ENCODE measurements at places on chromosomes 6 and 20.

DNA sequence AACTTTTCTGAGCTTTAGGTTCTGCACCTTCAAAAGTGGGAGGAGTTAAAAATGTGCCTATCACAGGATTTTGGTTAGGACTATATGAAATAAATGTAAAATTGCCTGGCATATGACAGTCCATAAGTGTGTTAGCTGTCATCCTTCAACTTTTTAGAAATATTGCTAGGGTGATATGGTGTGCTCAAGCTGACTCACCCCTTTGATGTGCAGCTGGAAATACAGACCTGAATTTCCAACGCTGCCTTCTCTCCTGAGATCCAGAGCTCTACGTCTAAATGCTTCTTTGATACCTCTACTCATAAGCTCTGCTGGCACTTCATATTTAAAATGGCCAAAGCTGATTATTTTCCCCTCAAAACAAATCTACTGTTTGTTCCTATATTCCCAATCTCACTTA lies 2.7 kb downstream of the SLC35B3 start:
- no peak for ATAC-seq

DNA sequence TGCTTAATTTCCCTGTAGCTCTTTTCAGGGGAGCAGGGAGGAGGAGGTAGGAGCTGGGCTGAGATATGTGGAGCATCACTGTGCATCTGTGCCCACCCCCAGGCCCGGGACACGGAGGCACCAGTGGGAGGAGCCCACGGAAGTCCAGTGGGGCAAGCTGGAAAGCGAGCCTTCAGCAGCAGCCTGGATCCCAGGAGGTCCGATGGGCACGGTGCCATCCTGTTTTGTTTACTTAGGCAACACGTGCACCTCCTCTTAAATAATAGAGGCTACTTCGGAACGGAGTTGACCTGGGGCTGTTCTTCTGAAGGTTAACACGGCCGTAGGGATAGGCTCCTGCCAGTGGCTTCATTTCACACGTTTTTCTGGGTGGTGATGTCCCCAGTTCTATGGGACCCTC lies 51.6 kb downstream of the CDH4 start:
- ATAC-seq: no peak

DNA sequence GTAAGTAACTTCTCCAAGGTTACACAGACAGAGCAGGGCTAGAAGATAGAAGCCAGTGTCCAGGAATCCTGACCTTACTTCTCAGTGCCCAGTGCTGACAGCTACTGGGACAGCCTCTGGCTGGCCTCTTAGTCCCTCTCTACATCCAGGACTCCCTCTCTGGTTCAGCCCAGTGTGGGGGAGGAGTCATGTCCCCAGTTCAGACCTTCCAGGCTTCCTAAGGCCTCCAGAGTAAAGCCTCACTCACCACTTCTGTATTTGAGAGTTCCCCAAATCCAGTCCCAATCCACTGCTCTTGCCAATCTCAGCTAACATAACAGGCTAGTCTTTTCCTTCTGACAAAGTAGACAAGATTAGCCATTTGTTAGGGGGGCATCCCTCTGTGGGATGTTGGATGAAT lies 36.9 kb upstream of the EPB41L1 start:
- no peak for ATAC-seq

GRCh38 chr6:128346569-128346968 lies 173.8 kb downstream of the PTPRK start:
- ATAC-seq: no peak

GRCh38 chr6:13666194-13667105 lies 45.2 kb downstream of the RANBP9 start:
- ATAC-seq: peak; percentile 87

- ATAC-seq: no peak
Measured at GRCh38 chr6:22073516-22074198, 223.2 kb downstream of the PRL start.

DNA sequence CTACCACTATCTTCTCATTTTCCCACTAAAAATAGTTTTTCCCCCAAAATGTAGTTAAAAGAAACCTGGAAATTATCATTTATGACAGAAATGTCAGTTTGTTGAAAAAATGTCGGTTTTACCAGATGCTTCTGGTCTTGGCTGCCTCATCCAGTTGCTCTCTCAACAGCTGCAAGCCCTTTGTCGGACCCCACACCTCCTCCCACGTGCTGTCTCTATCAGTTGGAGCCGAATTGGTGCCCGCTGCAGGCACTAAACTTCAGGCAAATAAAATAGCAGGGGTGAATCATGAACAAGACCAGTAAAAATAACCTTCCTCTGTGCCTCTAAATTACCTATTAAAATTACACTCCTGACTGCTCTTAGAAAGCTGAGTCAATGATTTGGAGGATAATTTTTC lies 129.5 kb upstream of the CEP162 start:
- no peak for ATAC-seq

DNA sequence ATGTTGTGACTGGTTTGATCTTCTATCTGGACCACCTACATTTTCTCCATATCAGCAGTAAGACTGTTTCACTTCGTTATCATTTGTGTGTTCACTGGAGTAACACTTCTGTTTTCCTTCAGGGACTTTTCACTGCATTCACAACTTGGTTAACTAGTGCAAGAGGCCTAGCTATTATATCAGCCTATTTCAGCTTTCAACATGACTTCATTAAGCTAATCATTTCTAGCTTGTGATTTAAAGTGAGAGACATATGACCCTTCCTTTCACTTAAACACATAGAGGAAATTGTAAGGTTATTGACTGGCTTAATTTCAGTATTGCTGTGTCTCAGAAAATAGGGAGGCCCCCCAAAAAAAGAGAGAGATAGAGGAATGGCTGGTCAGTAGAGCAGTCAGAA lies 622.8 kb upstream of the NRSN1 start:
- no peak for ATAC-seq

DNA sequence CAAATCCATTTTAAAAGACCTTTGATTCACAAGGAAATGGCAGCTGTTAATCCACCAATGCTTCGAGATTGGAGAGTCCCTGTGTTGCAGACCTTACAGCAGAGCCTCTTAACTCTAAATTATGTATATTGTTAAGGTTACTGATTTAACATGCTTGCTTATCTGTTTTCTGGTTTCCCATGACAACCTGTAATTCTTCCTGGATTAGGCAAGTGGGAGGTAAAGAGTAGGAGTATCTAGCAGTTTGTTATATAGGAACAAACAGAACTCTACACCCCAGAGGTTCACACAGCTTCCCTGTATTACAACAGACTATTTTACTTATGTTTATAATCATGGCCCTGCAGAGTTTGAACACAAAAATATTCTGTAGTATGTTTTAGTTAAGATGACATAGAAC lies 39.5 kb downstream of the NKX2-4 start:
- no peak for ATAC-seq

DNA sequence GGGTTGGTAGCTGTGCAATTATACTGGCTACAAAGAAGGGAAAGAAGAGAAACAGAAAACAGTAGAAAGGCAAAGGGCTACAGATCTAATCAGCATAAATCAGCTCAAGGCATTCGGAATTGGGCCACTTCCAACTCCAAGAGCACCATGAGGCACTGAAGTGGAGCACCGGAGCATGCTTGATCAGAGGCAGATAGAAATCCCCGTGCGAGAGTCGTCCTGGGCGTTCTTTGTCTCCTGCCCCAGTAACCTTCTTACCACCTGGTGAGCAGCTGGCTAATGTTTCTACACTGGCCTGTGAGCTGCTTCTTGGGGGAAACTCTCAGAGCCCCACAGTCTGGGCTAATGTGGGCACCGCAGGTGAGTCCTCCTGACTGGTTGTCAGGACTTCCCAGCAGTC lies 16.7 kb downstream of the NEDD9 start:
- ATAC-seq: no peak

GRCh38 chr20:35490736-35491181 lies 35.4 kb downstream of the CEP250 start:
- peak; percentile 98 for ATAC-seq

DNA sequence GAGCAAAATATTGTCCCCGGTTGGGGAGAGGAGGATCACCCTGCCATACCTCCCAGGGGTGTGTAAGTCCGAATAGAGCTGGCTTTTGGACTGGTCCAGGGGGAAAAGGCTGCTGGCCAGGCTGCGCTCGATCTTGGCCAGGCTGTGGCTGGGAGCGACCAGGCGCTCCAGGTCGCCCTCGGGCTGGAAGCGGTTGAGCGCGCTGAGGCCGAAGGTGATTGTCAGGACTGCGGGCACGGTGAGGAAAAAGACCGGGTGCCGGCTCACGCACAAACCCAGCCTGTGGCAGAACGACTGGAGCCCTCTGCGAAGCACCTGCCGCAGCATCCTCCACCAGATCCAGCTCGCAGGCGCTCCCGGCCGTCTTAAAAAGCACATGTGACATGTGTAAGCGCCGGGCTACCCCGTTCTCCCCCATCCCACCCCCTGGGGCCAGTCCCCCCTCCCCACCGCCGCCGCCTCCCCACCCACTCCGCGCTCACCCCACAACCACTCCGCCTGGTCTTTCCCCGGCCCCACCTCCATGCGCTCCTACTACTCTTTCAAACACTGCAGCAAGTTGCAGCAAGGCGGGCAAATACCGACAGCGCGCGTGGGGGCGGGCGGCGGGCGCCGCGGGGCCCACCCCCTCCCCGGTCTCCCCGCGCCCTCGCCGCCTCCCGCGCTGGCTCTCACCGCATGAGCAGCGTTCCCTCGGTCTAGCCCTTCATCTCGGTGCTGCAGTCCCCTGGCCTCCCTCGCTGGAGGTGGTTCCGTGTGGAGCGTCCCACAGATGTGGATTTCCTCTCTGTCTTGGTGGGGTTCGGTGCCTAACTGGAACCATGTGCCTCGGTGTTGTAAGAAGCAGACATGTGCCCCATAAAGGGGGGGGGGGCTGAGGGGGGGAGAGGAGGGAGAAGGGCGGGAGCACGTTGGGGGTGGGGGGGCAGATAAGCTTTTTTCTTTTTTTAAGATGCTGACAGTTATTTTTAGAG lies 42.4 kb downstream of the PTCHD4 start:
- no peak for ATAC-seq

- peak; percentile 27 for ATAC-seq
Measured at GRCh38 chr6:109036574-109037294, 57.9 kb downstream of the SESN1 start.

DNA sequence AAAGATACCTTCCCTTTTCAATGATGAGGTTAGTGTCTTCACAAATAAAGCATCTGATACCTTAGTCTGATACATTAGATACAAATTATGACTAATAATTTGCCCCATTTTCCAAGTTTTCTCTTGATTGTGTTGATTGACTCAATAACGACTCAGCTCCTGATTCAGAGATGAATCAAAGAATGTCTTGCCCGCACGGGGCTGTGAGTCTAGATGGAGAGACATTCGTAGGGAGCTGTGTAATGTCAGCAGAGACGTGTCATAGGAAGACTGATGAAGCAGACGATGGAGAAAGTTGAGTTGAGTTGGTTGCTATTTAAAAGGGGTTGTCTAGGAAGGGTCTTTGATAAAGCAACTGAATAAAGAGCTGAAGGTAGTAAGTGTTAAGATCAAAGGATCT lies 78.2 kb downstream of the TSHZ2 start:
- peak; percentile 76 for ATAC-seq

DNA sequence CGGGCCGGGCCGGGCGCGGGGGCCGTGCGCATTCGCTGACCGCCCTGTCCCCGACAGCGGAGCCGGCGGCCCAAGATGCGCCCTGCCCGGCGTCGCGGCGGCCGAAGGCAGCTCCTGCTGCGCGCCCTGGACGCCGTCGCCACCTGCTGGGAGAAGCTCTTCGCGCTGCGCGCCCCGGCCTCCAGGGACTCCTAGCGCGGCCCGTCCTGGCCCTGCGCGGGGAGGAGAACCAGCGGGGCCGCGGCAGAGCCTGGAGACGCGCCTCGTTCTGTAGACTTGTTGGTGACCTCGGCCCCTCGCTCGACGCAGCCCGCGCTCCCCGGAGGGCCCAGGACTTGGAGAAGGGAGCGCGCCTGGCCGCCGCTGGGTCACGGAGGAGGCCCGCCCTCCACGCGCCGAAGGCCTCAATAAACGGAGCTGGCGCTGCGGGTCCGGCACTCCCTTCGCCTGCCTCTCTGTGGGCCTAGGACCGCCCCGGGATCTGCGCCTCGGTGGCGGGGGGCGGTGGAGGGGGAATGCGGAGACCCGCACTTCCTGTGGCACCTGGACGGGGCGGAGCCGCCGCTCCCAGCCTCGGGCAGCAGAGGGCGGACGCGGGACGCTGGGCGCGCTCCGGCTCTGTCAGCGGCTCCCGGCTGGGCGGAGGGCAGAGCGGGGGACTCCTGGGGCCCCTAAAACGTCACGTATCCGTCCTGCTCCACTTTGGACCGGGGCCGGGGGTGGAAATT lies 2.7 kb downstream of the C20orf204 start:
- ATAC-seq: peak; percentile 59

GRCh38 chr20:56748476-56749377 lies 119.6 kb downstream of the TFAP2C start:
- no peak for ATAC-seq

DNA sequence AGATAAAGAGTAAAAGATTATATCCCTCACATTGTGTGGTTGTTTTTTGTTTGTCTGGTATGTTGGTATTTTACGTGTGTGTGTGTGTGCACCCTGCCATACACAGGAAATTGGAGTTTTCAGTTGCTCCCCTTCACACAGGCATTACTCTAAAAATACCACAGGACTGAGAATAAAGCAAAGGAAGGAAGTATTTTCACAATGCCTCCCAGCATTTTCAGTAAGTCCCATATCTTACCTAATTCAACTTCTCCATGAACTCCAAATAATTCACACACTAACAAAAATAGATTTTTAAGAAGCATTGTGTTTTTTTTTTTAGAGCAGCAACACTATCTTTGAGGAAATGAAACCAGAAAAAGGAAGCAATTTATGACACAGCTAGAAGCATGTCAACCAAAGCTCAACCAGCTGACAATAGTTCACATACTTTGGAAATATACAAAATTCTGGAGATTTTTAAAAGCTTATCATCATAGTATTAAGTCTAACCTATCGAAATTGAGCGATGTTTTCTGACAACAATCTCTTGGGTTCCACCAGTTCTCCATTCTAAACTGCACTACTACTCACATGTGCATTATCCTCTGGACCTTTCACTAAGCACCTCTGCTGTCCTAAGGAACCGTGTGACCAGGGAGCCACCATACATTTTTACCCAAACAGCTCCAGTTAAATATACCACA lies 2.1 kb downstream of the UBE2J1 start:
- ATAC-seq: no peak

DNA sequence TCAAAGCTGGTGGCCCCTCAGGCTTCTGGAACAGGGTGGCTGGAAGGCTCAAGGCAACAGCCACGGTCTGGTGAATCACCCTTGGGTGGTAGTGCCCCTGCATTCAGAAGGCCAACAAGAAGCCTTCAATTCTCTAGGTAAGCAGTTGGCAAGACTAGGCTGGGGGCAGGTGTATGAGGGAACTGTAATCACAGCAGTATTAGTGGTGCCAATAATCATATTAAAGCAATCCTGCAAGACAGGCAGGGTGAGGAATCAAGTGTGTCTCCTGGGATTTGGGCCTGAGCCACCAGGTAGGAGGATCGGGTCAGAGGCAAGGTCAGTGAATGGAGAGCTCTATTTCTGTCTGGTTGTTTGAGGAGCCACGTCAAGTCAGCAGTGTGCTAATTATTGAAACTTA lies 24.9 kb upstream of the SCUBE3 start:
- ATAC-seq: no peak
